SK-MEL-5 (cell line): ENCODE measurements at places on chromosomes 6 and 20. TPM values are rescaled to one million over a fixed set of nuclear protein-coding genes. Genes with fewer than 3 reads are reported as not detected.
A peak's percentile ranks its signal among the peaks of the same experiment; 100 is the strongest.

SALL4 gene
- total RNA-seq = 0.40 and 0.64 TPM in 2 replicates

SIRPB2 gene
- total RNA-seq = not detected in 2 replicates

COL12A1 gene
- total RNA-seq = 0.29 and 1.1 TPM in 2 replicates

LPIN3 gene
- total RNA-seq = 6.2 and 8.9 TPM in 2 replicates

RAET1E gene
- total RNA-seq = not detected in 2 replicates

OPRM1 gene
- total RNA-seq = not detected in 2 replicates

GRCh38 chr6:108560463-108561308 is at the start of gene FOXO3:
Gene FOXO3 (plus strand): TSS chr6:108560917. CDS start chr6:108561209, 292 bp downstream.
- DNase-seq = peak; percentile 55

- DNase-seq = peak; percentile 43
Measured at GRCh38 chr20:43752561-43753301, 25.9 kb upstream of the GTSF1L start.

- no peak for DNase-seq
Measured at GRCh38 chr6:119060255-119060907, 18.1 kb downstream of the FAM184A start.

DNA sequence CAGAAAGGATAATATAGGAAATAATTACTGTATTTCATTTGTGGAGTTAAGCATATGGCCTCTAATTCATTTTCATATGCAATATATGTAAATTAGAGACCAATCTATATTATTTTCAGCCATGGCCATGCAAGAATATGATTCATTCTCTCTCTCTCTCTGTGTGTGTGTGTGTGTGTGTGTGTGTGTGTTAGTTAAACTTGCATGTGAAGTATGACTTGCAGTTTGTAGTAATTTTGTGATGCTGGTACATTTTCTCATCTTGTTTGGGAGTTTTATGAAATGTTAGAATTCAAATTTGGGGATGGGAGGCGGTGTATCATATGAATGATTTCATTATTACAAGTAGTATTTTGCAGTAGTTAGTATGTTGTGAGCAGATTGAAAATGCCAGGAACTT is 74.8 kb downstream of the JARID2 start:
- no peak for DNase-seq

DNA sequence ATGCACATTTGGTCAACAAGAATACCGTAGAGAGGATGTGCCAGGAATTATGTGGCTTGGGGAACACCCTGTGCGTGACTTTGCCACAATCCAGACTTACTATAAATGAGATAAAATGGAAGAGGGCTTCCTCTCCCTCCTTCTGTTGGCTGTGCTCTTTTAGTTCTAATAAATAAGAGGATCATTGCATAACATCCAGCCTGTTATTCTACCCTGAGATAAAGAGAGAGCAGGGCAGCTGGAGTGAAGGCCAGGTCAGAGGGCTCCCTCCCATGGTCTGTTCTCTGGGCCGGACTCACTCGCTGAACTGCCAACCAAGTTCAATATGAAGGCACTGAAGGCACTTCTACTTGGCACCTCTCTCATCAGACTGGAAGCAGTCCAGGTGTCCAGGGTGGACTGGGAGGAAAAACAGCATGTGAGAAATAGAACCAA is 91.7 kb downstream of the MTFR2 start:
- DNase-seq = no peak

DNA sequence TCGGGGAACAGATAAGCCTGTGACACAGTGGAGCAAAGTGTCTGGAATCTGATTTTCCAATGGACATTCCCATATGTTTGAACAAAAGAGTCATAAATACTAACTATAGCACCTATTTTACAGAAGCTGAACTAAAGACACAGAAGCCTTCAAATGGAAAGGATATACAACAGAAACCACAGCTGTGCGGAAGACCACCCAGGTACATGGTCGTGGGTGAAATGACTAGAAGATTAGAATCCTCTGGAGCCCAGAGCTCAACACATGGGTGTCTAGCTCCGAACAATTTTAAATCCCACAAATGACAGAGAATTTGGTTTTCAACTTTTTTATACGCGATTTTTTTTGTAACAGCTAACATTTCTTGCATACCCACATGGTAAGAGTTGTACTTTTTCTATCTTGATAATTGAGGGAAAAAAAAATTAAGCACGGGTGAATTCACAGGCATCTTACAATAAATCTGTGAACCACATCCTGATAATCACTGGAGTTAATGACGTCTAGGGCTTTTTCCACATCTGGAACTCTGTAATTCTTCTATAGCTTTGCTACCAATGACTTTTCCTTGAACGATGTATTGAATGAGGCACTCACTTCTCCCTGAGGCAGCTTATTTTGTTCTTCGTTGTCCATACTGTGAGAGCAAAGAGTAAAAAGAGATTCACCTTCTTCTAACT is 271.1 kb upstream of the AGPAT4 start:
- no peak for DNase-seq

- DNase-seq = no peak
Measured at GRCh38 chr6:127482325-127482724, 23.1 kb upstream of the KIAA0408 start.

GRCh38 chr20:2460752-2461424 is 9.7 kb downstream of the SNRPB start:
- DNase-seq = no peak

DNA sequence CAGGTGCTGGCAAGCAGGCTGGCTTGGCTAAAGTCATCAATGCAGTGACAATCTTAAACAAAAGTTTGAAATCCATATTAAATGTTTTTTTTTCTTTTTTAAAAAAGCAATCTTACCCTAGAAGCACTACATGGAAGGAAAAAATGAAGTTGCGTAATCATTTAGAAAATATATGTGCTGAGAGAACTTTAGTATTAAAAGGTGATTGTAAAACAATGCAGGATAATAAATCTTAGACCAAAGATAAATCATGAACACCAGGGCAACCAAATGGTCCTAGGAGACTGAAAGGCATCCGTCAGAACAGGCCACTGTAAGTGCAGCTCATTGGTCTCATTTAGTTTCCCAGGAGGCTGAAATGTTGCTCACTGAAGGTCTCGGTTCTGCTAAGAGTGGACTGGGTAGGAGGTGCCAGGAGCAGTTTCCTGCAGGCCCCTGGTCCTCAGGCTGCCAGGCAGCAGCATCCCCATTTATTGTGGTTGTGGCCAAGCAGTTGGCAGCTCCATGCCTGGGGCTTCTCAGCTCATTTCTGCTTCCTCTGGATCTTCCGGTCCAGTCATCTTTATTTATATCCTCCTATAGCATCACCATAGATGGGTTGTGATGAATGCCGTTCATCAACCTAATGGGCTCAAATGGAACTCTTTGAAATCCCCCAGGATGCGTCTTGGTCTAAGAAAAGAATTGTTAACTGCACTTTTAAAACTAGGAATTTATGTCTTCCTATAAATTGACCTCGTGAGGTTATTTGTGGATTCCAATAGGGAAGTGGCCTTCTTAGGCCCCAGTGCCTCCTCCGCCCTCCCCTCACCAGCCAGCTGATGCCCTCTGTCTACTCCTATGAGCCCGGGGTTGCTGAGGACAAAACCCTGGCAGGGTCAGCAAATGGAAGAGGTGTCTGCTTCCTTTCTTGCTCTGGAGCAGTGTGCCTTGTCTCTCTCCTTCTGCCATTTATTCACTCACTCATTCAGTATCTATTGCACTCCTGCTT is 269.0 kb downstream of the UST start:
- DNase-seq = no peak

- DNase-seq = no peak
Measured at GRCh38 chr6:149065658-149066556, 251.6 kb upstream of the TAB2 start.

- peak; percentile 81 for DNase-seq
Measured at GRCh38 chr6:3385660-3386151, 71.1 kb downstream of the SLC22A23 start.
